ENCODE measurements at places on chromosomes 6 and 20.

GRCh38 chr6:5466281-5467136 is 205.2 kb downstream of the FARS2 start:
- no peak for DNase-seq

- DNase-seq: no peak
Observed at GRCh38 chr20:13913131-13913530, 77.3 kb downstream of the SEL1L2 start.

- DNase-seq: no peak
Observed at GRCh38 chr20:21092806-21093205, 13.4 kb downstream of the LINC00237 start.

GRCh38 chr6:126767711-126768110 is 350.8 kb upstream of the RSPO3 start:
- no peak for DNase-seq

- DNase-seq: no peak
Observed at GRCh38 chr20:23622839-23623343, 14.9 kb downstream of the CST3 start.
